ENCODE measurements at places on chromosomes 5 and 9. TPM values are rescaled to one million over a fixed set of nuclear protein-coding genes. Genes with fewer than 3 reads are reported as not detected.

- no peak for DNase-seq
Observed at GRCh38 chr5:73485715-73486114, 12.5 kb upstream of the BTF3 start.

DNA sequence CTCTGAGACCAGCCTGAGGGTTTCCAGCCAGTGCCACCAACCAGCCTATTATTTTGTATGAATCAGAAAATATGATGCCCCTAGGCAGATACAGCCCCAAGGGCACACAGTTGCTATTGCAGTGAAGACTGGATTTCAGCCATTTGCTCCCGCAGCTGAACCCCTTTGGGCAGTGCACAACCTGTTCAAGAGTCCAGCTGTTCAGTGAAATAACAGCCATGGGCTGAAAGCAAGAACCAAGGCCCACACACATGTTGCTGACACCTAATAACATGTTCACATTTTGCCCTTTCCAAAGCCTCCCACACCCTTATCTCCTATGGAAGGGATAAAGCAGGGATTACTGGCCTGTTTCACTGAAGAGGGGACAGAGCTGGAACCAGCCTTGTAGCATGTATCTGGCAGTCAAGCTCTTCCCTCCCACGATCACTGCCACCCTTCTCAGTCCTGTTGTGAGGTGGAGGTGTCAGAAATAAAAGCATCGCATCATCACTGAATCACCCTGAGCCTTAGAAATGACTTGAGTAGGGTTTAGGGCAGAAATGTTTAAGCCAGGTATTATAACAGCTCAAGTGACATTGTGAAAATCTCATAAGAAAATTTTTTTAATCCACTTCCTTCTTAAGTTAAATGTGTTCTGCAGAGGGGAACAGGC, 137.1 kb upstream of the FSTL4 start:
- no peak for DNase-seq

- DNase-seq = no peak
Observed at GRCh38 chr9:96065482-96066251, 190.2 kb downstream of the ERCC6L2 start.

- no peak for DNase-seq
Observed at GRCh38 chr9:79806086-79806485, 234.3 kb downstream of the TLE4 start.

DNA sequence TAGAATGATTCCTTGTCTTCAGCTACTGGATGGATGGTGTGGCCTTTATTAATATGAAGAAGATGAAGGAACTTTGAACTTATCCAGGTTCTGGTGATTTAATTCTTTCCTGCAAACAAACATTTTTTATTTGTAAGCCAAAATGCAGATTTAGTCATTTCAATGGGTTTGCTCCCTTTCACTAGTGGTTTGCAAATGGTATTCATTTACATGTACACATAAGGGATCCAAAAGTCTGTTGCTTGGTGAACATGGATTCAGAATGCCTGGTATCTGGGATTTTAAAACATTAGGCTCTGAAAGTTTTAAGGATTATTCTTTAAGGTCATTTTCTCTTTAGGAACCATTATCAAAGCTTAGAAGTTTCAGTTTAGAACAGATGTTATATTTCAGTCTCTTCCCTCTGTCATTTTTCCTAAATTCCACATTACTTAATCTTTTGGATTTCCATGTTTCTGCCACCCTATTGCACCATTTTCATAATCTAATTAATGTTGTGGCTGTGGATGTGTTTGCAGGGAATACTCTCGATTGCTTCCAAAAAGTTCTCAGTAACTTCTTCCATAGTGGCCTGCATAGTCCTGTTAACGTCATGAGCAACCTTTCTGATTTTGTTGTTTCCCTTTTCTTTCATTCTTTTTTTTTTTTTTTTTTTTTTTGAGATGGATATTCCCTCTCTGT, 10.1 kb downstream of the TTC1 start:
- no peak for DNase-seq

DNA sequence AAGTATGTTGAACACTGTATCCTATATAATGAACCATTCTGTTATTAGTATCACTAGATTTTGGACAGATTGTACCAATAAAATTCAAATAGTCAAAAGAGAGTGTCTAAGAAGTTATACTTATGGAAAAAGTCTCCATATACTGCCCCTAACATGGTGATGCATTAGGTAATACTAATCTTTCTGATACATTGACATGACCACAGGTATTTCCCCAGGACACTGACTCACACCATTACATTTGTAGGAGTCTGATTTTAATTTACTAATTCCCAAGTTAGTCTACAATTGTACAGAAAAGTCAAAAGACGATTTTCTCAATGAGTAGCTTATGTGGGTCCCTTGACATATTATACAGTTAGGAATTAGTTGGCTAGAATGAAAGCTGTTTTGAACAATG, 593.8 kb downstream of the ISL1 start:
- DNase-seq = no peak

- no peak for DNase-seq
Observed at GRCh38 chr5:71832812-71833715, 114.0 kb downstream of the CARTPT start.

DNA sequence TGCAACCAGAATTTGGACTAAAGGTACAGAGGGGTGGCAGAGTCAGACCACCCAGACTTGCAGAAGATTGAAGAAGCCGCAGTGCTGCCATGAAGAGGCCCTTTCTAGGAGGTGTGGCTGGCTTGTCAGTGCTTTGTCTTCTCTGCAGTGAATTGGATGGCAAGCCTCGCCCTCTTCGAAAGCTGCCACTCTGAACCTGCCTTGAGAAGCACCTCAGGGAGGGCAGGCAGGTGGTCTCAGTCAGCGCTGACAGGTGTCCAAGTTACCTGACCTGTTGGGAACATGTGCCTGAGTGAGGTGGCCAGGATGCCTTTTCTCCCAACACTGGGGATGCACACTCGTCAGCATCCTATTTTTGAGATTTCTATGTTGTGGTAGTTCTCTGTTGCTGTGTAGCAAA, 6.2 kb downstream of the TENT4A start:
- no peak for DNase-seq

- no peak for DNase-seq
Observed at GRCh38 chr5:124888622-124889485, 142.4 kb upstream of the ZNF608 start.

GRCh38 chr5:61198606-61199005, 36.3 kb upstream of the SMIM15 start:
- DNase-seq = no peak

DNA sequence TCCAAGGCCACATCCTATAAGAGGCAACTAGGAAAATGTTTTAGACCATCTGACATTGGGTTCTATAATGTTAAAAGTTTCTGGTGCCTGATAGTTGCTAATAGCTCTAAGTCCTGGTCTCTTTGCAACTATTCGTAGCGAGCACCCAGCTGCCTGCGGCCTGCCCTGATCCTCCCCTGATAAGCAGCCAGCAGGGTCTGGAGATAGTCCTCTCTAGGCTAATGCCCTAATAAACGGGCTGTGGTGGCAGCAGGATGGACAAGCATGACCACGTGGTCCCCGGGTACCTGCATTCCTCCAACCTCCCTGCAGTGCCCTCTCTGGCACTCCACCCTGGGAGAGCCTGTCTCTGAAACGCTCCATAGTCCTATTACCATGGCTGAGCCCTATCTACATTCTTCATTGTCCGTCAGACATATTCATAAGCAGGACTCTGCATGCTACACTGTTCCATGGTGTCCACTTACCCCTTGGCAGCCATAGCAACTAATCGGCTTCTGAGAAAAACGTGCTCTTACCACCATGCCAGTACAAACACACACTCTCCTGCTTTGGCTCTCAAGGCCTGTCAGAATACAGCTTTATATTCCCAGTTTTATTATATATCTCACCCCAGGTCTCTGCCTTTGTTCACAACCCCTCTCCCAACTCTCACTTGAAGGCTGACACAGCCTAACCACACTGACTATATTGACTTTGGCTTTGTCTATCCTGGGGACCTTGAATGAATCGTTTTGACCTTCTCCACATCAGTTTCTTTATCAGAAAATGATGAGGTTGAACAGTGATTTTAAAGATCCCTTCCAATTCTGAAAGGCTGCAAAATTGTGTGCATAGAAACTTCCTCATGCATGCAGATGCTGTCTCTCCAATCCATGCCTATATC, 49.9 kb upstream of the DAPK1 start:
- DNase-seq = no peak

- peak; percentile 69 for DNase-seq
Observed at GRCh38 chr9:122158202-122158601, 1.4 kb downstream of the NDUFA8 start.

NKD2 gene
- total RNA-seq = 0.22 TPM

KIF2A gene
- 57.5 TPM for total RNA-seq

PCDHGB3 gene
- total RNA-seq = 3.8 TPM
